Left lung (tissue), 14 donors: ENCODE measurements at places on chromosomes 6 and 20.
A peak's percentile ranks its signal among the peaks of the same experiment; 100 is the strongest.

GRCh38 chr6:33140556-33140955, 51.7 kb downstream of the COL11A2 start:
- DNase-seq, result no peak

- DNase-seq, result no peak
Observed at GRCh38 chr6:140485740-140486449, 1111.4 kb upstream of the CITED2 start.

DNA sequence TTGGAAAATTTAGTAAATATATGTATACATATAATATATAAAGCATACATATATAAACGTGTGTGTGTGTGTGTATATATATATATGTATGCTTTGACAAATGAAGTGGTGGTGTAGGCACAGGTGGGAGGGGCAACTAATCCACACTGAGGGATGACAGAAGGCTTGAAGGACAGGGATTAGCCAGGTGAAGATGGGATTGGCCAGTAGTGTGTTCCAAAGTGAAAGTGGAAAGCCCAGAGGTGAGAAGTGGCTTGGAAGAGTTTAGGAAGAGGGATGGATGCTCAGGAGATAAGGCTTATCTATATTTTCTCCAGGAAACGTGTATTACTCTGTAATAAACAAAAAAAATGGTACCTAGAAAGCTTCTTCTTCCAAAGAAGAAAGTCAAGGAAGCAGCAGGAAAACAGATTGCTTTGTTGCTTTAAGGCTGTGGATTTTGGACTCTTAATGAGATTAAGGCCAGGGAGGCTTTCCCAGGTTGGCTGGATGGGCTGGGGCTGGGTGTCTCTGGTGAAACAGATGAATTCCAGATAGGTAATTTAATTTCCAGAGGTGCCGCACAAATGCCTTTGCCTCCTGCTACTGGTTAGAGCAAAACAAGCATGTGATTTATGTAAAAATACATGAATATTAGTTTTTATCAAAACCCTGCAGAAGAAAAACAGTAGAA, 63.9 kb downstream of the JARID2 start:
- DNase-seq, result no peak

- DNase-seq, result no peak
Observed at GRCh38 chr6:76867182-76867581, 596.1 kb downstream of the HTR1B start.

- peak; percentile 58 for DNase-seq
Observed at GRCh38 chr6:36131511-36132245, 1.4 kb downstream of the MAPK13 start.

GRCh38 chr6:33091957-33092356, 16.2 kb downstream of the HLA-DPB1 start:
- DNase-seq, result no peak

DNA sequence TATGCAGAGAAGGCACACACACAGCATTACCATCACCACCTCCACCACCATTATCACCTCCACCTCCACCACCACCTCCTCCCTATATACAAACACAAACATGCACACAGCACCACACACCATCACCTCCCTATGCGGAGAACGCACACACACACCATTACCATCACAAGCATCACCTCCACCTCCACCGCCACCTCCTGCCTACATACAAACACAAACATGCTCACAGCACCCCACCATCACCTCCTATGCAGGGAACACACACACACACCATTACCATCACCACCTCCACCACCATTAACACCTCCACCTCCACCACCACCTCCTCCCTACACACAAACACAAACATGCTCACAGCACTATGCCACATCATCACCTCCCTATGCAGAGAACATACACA, 236.5 kb upstream of the AFDN start:
- DNase-seq, result no peak

- no peak for DNase-seq
Observed at GRCh38 chr6:12099623-12100338, 87.7 kb downstream of the HIVEP1 start.

- no peak for DNase-seq
Observed at GRCh38 chr6:34486106-34486740, 20.3 kb downstream of the PACSIN1 start.

DNA sequence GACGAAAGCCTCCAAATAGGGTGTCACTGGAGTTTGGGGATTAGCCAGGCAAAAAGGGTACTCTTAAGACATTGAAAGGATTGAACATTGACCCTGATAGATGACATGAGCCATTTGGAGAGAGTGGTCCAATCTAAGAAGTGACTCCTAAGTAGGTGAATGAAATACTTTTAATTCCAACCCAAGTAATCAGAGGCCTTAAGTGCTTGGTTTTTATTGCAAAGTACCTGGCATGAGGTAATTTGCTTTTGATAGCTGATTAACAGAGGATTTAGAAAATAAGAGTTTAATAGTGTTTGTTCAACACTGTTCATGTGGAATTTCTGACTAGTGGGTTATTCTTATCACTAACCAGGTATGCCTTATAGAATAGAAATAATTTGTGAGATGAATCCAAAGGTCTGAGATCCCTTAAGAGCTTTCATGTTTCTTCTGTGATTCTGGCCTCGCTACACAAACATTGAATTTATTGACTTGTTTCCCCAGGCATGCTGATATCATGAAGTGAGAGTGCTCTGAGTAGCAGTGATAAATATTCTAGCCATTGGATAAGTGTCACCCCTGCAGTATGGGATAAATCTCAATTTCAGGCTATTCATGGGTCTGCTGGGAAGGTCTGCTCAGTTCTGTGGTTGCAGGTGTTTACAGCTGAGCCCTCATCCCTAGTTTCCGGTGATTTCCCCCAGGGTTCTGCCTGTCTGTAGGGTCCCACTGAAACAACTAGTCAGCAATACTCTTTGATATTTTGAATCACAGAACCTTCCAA, 6.5 kb downstream of the NCOA7 start:
- no peak for DNase-seq

- DNase-seq, result no peak
Observed at GRCh38 chr6:106757267-106757666, 127.9 kb downstream of the QRSL1 start.

DNA sequence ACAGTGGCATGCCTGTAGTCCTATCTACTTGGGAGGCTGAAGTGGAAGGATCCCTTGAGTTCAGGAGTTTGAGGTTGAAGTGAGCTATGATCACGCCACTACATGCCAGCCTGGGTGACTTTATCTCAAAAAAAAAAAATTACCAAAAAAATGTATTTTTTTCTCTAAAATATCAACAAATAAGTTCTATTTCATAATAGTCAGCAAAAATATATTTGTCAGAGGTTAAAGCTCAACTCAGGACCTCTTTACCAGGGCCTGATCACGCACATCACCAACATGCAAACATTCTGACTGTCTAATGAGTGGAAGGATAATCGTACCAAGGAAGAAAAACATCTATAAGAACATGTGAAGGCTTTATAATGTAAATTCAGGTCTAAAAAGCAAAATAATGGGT, 387.0 kb downstream of the SYNE1 start:
- no peak for DNase-seq

- no peak for DNase-seq
Observed at GRCh38 chr6:131262060-131262459, 126.8 kb downstream of the AKAP7 start.

DNA sequence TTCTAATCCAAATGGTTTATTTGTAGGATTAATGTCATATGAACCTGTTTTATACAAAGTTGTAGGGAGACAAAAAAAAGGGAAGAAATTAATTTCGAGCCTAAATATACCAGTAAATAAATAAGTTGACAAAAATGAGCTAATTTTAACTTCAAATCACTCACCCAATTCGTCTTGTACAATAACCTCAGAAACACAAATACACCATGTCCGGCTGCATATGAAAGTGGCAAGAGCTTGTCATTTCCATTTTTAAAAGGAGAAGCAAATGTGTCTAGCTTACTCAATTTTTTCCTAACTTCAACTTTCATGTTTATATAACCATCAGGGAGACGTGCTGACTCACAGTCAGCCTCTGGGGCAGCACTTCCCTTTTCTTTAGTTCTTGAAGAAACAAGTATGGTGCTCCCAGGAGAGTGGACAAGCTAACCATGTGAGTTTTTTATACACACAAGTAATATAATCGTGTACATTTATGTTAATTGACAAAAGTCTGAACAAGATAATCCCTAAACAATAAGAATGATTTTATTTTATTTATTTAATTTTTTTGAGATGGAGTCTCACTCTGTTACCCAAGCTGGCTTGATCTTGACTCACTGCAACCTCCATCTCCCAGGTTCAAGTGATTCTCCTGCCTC, 55.5 kb upstream of the SGK1 start:
- no peak for DNase-seq

- DNase-seq, result no peak
Observed at GRCh38 chr20:3172933-3173609, at the start of gene LZTS3. TSS of gene LZTS3 (minus strand) at chr20:3173549. CDS start at chr20:3167163, 6,386 bp downstream.

DNA sequence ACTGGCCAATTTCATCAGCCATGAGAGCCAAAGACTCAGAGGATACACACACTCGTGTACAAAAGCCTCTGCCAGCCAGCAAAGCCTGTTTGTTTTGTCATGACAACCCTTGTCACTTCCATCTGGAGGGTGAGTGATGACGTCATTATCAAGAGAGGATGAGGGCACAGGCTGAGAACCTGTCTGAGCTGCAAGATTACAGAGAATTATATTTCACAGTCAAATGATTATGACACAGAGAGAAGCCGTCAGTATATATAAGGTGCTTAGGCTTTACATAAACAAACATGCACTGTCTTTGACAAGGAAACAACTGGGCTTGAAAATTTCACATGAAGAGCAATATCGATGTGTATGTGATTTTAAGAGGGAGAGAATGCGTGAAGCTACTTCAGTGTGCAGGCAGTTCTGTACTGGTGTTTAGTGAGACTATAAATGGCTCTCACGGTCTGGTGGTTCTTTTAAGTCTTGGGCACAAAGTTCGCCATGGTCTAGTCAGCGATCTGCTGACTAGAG, 36.5 kb upstream of the BCLAF1 start:
- no peak for DNase-seq

DNA sequence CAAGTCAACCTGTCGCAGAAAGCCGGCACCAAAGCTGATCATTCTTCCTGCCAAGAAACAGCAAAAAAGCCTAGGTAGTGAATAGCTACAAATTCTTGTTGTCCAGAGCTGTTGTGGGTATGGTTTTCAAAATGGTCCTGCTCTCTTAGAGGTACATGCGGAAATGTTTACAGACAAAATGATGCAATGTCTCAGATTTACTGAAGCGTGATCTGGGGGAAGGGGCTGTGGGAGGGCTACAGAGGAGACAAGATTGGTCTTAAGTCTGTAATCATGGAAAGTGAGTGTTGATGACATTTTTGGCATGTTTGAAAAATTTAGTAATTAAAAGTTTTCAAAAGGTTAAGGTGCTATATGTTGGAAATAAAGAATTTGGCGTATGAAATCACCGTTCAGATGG, 6.2 kb downstream of the NTSR1 start:
- no peak for DNase-seq

- DNase-seq, result peak; percentile 56
Observed at GRCh38 chr6:39377539-39377950, 55.0 kb upstream of the KCNK16 start.

DNA sequence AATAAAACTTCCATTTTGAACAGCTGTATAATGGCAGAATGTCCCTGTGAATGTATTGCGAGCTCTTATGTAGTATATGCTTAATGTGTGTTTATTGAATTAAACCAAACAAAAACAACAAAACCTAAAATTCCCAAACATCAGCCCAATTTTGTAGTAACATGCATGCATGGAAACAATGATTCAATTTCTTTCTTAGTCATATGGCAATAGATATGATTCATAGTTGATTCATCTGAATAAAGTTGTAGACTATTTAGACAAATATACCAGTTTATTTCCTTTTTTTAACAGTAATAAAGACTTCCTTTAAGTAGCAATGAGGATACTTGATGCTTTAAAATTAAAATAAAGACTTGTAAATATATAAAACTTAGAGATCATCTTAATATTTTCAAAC, 670.6 kb downstream of the CD109 start:
- DNase-seq, result no peak

GRCh38 chr20:3239867-3240775, 1.1 kb upstream of the SLC4A11 start:
- DNase-seq, result no peak

DNA sequence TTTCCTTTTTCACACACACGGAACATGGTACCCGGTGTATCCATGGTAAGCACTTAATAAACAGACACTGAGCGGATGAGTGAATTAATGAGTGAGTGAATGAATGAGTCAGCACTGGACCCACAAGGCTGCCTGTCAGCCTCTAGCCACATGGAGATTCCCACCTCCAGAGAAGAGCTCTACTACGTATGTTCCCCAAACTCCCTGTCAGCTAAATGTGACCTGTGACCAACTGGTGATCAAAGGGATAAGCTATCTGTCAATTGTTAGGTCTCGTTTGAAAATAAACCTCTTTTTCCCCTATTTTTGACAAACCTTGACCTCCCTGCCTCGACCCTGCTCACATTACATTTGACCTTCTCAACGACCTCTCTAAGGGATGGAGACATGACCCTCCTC, 24.5 kb upstream of the TAF8 start:
- no peak for DNase-seq

- DNase-seq, result no peak
Observed at GRCh38 chr6:3211681-3212080, 15.8 kb downstream of the TUBB2B start.

DNA sequence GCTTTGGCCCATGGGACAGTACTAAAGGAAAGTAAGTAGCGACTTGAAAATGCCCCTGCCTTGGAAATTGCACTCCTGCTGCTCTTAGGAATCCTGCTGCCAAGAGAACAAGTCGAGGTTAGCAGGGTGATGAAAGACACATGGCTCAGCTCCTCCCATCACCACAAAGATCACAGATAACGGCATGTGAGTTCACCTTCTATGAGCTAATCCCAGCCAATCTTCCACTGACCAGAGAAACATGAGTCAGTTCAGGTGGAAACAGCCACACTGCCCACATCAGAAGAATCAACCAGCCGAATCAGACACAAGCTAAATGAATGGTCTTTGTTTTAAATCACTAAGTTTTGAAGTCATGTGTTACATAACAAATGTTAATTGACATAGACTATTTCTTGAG, 106.3 kb downstream of the PRKN start:
- DNase-seq, result no peak

GRCh38 chr6:27065183-27065582, 182.3 kb upstream of the PRSS16 start:
- DNase-seq, result no peak

- no peak for DNase-seq
Observed at GRCh38 chr20:17859002-17859615, 109.5 kb downstream of the SNX5 start.

- DNase-seq, result no peak
Observed at GRCh38 chr6:152091851-152092341, 284.4 kb downstream of the ESR1 start.

GRCh38 chr6:92376691-92377090, 1042.7 kb downstream of the EPHA7 start:
- DNase-seq, result no peak

GRCh38 chr6:53899512-53899911, 104.7 kb downstream of the LRRC1 start:
- DNase-seq, result no peak

DNA sequence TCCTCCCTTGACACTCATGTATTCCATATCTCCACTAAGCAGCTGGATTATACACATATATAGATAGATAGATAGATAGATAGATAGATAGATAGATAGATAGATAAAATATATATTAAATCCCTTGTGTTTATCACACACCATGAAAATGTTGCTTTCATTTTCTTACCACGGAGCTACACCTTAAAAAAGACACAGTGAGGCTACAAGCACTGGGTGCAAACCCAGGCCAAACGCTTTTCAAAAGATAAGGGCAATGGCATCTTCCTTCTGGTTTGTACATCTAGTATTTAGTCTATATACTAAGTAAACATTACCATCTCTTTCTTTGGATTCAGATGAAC, 377.1 kb downstream of the ESR1 start:
- DNase-seq, result no peak
